Memory B cell (primary cell): ENCODE measurements at places on chromosomes 12 and 14.
A peak's percentile ranks its signal among the peaks of the same experiment; 100 is the strongest.

- no peaks in the 10 kb centered on the region for H3K4me1 ChIP-seq
- peaks cover 12% of the 10 kb centered on the region for H3K27me3 ChIP-seq
- H3K27ac ChIP-seq, result no peak overlapping the region
- no peak overlapping the region for H3K4me3 ChIP-seq
- no peaks in the 10 kb centered on the region for H3K36me3 ChIP-seq
- no peak for DNase-seq
Measured at GRCh38 chr12:119631930-119632678, 35.8 kb upstream of the PRKAB1 start.

DNA sequence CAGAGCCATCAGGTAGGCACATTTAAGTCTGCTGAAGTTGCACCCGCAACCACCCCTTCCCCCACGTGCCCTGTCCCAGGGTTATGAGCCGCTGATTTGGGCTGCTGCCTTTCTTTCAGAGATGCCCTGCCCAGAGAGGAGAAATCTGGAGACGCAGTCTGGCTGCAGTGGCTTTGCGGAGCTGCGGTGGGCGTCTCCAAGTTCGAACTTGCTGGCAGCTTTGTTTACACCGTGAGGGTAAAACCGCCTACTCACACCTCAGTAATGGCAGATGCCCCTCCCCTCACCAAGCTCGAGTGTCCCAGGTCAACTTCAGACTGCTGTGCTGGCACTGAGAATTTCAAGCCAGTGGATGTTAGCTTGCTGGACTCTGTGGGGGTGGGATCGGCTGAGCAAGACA lies 14.7 kb downstream of the PTCSC3 start:
- no peak for DNase-seq
- H3K4me3 ChIP-seq, result no peak overlapping the region
- H3K27ac ChIP-seq, result no peak overlapping the region
- H3K4me1 ChIP-seq, result no peaks in the 10 kb centered on the region
- no peaks in the 10 kb centered on the region for H3K36me3 ChIP-seq

- no peak overlapping the region for H3K4me3 ChIP-seq
- no peaks in the 10 kb centered on the region for H3K4me1 ChIP-seq
- no peaks in the 10 kb centered on the region for H3K27me3 ChIP-seq
- no peak overlapping the region for H3K27ac ChIP-seq
- H3K36me3 ChIP-seq, result no peaks in the 10 kb centered on the region
Measured at GRCh38 chr12:115422845-115423545, 739.0 kb upstream of the TBX3 start.

GRCh38 chr12:30823764-30824163 lies 69.0 kb upstream of the CAPRIN2 start:
- peak overlapping the region; percentile 9 for H3K27ac ChIP-seq
- H3K4me1 ChIP-seq, result peaks cover 8% of the 10 kb centered on the region
- peak overlapping the region; percentile 47 for H3K4me3 ChIP-seq
- H3K36me3 ChIP-seq, result no peaks in the 10 kb centered on the region

GRCh38 chr12:111893287-111893686 lies 51.3 kb downstream of the MAPKAPK5 start:
- peaks cover 36% of the 10 kb centered on the region for H3K36me3 ChIP-seq
- H3K4me3 ChIP-seq, result no peak overlapping the region
- H3K27ac ChIP-seq, result no peak overlapping the region
- H3K4me1 ChIP-seq, result no peaks in the 10 kb centered on the region
- DNase-seq, result no peak
- H3K27me3 ChIP-seq, result no peaks in the 10 kb centered on the region

- H3K27ac ChIP-seq, result no peak overlapping the region
- DNase-seq, result no peak
- no peak overlapping the region for H3K4me3 ChIP-seq
Measured at GRCh38 chr12:1947081-1947480, 28.6 kb upstream of the CACNA2D4 start.

DNA sequence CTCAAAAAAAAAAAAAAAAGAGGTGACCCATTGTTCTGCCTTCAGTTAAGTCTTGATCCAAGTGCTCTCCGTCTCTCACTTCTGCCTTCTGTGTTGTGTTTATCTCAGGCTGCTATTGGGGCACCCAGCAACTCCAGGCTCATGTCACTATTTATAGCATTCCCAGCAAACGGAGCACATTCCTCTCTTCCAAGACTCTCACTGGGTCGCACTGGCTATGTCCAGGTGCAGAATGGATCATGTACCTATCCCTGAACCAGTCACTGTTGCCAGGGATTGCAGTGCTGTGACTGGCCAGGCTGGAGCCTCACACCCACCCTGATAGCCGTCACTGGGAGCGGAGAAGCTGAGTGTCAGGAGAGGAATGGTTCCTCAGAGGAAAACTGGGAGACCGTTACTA lies 31.2 kb downstream of the RHOF start:
- no peaks in the 10 kb centered on the region for H3K36me3 ChIP-seq
- no peak for DNase-seq
- H3K27ac ChIP-seq, result no peak overlapping the region
- no peaks in the 10 kb centered on the region for H3K4me1 ChIP-seq
- no peaks in the 10 kb centered on the region for H3K27me3 ChIP-seq

DNA sequence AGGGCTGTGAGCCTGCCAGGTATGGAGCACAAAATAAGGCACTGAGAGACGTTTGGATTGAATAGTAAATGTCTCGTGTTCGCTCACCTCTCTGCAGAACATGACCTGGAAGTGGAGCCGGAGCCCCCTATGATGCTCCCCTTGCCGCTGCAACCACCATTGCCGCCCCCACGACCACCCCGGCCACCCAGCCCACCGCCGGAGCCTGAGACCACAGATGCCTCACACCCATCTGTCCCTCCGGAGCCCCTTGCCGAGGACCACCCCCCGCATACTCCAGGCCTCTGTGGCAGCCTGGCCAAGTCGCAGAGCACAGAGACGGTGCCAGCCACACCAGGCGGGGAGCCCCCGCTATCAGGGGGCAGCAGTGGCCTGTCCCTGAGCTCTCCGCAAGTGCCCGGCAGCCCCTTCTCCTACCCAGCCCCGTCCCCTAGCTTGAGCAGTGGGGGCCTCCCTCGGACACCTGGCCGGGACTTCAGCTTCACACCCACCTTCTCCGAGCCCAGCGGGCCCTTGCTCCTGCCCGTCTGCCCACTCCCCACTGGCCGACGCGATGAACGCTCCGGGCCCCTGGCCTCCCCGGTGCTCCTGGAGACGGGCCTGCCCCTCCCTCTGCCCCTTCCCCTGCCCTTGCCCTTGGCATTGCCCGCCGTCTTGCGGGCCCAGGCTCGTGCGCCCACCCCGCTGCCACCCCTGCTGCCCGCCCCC lies 18.7 kb downstream of the SETD1B start:
- no peaks in the 10 kb centered on the region for H3K27me3 ChIP-seq
- DNase-seq, result no peak
- peaks cover 25% of the 10 kb centered on the region for H3K36me3 ChIP-seq
- H3K27ac ChIP-seq, result no peak overlapping the region

- H3K27me3 ChIP-seq, result peaks cover 10% of the 10 kb centered on the region
- no peaks in the 10 kb centered on the region for H3K36me3 ChIP-seq
- H3K4me1 ChIP-seq, result no peaks in the 10 kb centered on the region
- H3K4me3 ChIP-seq, result no peak overlapping the region
- no peak overlapping the region for H3K27ac ChIP-seq
- DNase-seq, result no peak
Measured at GRCh38 chr12:109681986-109682707, 31.5 kb upstream of the FAM222A start.

DNA sequence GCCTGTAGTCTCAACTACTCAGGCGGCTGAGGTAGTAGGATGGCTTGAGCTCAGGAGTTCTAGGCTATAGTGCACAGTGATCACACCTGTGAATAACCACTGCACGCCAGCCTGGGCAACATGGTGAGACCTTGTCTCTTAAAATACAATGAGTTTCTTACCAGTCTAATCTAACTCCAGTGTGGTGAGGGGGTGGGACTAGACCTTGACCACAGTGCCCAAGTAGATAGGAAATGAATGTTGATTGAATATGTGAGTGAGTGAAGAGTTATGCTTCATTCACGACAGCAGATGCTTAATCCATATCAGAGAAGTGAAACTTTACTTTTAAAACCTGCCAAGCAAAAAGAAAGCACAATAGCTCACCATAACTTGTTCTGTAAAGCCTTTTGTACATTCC lies 11.2 kb upstream of the AK7 start:
- H3K27ac ChIP-seq, result no peak overlapping the region
- H3K4me1 ChIP-seq, result peaks cover 5% of the 10 kb centered on the region
- DNase-seq, result no peak
- peaks cover 9% of the 10 kb centered on the region for H3K36me3 ChIP-seq
- peak overlapping the region; percentile 39 for H3K4me3 ChIP-seq

DNA sequence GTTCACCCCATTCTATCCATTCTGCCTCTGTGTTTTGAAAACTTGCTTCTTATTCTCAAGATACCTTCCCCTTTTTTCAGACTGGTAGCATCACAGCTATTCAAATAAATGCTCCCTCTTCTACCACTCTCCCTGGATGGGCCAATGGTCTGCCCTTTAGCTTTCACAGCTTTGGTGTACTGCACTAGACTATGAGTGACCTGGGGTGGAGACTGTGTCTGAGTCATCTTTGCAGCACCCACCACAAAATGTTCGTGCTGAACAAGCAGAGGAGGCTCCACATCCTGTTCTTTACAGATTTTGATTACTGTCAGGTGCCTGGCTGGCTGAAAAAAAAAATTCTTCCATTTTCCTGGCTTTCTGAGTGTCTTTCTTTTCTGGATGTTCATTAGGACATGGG lies 1104.1 kb upstream of the TMEM132C start:
- DNase-seq, result no peak
- peaks cover 2% of the 10 kb centered on the region for H3K4me1 ChIP-seq
- no peak overlapping the region for H3K27ac ChIP-seq

DNA sequence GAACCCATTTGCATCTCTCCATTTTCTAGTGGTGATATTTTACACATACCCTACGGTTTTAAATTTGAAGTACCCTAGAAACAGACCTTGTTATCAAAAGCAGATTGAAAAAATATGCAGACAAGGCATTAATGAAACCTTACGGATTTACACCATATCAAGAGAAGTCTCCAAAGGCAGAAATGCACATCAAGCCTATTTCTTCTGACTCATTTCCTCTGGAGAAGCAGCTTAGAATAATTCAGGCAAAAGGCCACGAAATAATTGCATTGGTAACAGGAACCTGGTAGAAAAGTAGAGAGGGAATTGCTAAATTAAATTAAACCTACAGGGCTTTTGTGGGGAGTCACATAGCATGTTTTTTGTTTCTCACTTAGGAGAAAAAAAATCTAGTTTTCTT lies 34.7 kb downstream of the KICS2 start:
- H3K36me3 ChIP-seq, result peaks cover 29% of the 10 kb centered on the region
- H3K4me1 ChIP-seq, result no peaks in the 10 kb centered on the region
- H3K27me3 ChIP-seq, result no peaks in the 10 kb centered on the region

GRCh38 chr12:107510211-107510610 lies 175.4 kb upstream of the PWP1 start:
- H3K36me3 ChIP-seq, result no peaks in the 10 kb centered on the region
- no peak for DNase-seq
- H3K4me3 ChIP-seq, result no peak overlapping the region

DNA sequence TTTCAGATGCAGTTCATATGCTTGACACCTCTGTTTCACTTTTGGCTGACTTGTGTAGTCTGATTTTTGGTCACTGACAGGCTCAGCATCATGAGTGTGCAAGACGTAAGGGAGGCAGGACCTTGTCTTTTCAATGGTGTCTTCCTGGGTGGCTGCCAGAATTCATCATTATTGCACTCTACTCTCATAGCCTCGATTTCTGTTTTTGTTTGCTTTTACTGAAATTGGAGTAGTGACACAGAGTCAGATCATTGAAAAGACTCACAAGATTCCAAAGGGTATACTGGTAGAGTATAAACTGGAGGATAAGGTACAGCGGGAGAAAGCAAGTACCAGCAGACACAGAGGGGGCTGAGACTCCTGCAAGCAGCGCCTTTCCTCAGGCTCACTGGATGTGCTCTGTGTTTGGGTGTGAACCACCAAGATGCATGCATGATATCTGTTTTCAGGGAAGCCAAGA lies 126.3 kb upstream of the FGD4 start:
- peaks cover 29% of the 10 kb centered on the region for H3K4me1 ChIP-seq
- peaks cover 3% of the 10 kb centered on the region for H3K36me3 ChIP-seq
- no peaks in the 10 kb centered on the region for H3K27me3 ChIP-seq
- no peak for DNase-seq
- peak overlapping the region; percentile 71 for H3K4me3 ChIP-seq
- H3K27ac ChIP-seq, result peak overlapping the region; percentile 98

DNA sequence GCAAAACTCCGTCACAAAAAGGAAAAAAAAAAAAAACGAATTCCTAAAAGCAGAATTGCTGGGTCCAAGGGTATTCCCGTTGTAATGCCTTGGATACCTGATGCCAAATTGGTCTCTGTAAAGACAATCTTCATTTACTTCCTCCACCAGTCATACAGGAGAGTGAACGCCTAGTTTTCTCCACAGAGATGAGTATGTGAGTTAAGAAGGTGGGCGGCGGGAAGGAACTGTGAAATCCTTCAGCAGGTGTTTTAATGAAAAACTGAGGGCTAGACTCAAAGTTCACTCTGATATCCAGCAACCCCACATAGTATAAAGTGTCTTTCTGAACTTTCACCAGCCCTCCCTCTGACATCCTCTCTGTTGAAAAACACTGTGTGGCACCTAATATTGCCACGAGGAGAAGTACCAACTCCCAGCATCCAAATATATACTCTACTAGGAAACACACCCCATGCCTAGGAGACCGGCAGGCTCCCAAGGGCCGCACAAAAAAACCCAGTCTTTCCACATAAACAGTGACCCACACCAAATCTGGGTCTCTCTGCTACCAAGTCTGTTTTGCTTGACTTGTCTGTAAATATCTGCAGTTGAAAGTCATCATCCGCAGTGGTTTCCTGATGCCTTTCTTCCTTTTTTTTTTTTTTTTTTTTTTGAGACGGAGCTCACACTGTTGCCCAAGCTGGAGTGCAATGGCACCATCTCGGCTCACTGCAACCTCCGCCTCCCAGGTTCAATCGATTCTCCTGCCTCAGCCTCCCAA lies 30.3 kb upstream of the FOXN3 start:
- no peak for DNase-seq
- no peaks in the 10 kb centered on the region for H3K27me3 ChIP-seq
- H3K4me3 ChIP-seq, result peak overlapping the region; percentile 45

DNA sequence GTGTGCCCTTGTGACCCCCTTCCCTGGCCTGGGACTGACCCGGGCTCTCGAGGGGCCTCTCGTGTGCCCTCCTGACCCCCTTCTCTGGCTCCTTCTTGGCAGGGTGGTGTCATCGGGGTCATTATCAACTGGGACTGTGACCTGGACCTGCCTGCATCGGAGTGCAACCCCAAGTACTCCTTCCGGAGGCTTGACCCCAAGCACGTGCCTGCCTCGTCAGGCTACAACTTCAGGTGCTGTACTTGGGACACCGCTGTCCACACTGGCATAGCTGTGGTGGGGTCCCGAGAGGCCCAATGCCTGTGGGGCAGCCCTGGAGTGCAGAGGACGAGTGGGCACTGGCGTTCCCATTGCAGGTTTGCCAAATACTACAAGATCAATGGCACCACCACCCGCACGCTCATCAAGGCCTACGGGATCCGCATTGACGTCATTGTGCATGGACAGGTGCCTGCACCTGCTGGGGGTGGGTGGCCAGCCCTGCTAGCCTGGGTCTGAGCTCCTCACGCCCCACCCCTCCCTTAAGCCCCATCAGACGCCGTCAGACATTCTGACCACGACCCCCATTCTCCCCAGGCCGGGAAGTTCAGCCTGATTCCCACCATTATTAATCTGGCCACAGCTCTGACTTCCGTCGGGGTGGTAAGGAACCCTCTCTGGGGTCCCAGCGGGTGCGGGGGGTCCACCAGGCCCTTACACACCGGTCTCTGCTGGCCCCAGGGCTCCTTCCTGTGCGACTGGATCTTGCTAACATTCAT lies 2.5 kb downstream of the P2RX2 start:
- H3K4me3 ChIP-seq, result no peak overlapping the region
- H3K27me3 ChIP-seq, result peaks cover 10% of the 10 kb centered on the region
- H3K36me3 ChIP-seq, result peaks cover 12% of the 10 kb centered on the region
- no peak for DNase-seq
